Renal cortical epithelial cell (primary cell): ENCODE measurements at places on chromosomes 11 and 22. TPM values are rescaled to one million over a fixed set of nuclear protein-coding genes. Genes with fewer than 3 reads are reported as not detected.

GRCh38 chr11:88428959-88429358 lies 91.4 kb upstream of the CTSC start:
- DNase-seq, result no peak

DNA sequence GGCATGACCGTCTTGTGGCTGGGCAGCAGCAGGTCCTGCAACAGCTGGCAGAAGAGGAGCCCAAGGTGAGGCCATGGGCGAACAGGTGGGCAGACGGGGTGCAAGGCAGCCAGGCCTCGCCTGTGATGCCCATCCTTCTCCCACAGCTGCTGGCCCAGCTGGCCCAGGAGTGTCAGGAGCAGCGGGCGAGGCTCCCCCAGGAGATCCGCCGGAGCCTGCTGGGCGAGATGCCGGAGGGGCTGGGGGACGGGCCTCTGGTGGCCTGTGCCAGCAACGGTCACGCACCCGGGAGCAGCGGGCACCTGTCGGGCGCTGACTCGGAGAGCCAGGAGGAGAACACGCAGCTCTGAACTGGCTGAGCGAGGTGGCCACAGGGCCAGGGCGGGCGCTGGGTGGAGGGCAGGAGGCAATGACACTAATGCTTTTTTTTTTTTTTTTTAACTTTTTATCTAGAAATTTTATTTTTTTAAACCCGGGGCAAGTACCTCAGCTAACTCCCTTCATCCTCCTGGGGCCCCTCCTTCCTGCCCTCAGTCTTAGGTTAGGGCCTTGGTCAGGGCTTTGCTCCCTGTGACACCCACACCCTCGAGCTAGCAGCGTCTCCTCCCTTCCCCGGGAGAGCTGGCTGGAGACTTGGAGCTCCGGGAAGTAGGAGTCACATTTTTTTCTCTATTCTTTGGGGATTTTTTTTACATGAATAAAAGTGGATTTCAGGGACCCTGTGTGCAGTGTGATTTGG lies 16.0 kb downstream of the PLCB3 start:
- DNase-seq, result no peak

Gene FAM111B
- total RNA-seq, result 0.89 and 9.2 TPM in 2 replicates

DNA sequence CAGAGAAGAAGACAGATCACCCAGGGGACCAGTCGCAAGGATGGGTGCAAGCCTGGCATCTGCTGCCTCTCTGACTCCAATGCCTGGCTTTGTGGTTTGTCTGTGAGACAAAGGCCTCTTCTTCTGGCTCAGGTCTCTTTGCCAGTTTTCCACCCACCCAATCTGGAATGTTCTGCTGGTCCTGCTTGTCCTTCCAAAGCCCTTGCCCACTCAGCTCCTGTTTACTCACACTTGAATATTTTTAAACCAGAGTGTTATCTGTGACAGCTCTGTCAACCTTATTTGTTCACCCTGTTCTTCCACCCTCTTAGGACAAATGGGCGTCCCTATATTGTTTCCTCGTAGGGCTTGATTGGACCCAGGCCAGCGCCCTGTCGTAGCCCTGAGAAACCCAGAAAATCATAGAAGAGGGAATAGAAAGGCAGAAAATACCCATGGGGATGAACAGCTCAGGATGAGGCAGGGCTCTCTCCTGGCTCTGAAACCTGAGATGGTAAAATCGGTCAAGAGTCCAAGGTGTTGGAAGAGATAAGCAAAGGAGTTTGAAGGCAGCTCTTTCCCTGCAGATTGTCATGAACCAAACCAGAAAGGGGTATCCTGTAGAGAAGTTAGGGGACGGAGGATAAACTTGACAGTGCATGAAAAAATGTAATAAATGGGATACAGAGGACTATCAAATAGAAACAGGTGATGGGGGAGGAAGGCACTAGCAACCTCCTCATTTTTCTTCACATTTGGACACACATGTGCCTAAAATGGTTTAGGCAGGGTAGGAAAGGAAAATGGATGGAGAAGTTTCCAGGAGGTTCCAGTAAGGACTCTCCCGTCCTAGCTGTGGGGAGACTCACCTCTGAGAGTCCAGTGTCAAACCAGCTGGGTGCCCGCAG lies 651 bp downstream of the CRYAB start:
- DNase-seq, result no peak

- DNase-seq, result no peak
Observed at GRCh38 chr11:119791047-119791446, 62.0 kb upstream of the NECTIN1 start.
